ENCODE measurements at places on chromosomes 1 and 21.
A peak's percentile ranks its signal among the peaks of the same experiment; 100 is the strongest.

DNA sequence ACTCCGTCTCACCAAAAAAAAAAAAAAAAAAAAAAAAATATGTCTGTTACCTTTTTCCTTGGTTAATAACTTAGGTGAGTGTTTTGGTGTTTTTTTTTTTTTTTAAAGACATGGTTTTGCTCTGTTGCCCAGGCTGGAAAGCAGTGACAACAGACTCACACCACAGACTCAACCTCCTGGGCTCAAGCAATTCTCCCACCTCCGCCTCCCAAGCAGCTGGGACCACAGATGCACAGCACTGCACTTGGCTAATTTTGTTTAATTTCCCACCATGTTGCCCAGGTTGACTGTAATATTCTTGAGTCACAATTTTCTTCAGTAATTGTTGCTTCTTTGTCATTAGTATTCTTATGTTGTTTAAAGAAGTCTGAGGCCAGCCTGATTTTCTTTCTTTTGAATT, 149.2 kb upstream of the SYT6 start:
- no peak for DNase-seq

DNA sequence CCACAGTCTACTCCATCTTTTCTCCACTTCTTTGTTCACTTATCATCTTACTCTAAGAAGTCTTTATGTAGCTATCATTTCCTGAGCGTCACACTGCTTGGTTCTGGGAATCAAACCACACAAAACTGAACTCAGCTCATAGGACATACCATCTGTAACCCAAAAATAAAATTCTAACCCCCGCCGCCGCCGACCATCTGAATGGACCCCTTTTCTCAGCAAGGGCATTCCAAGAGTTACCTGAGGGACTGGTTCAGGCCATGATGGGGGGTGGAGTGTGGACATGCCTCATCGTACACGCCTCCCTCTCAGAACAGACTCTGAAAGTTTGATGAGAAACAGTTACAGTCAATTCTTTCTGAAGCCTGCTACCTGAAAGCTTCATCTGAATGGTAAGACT, 12.6 kb upstream of the CHI3L2 start:
- DNase-seq: no peak

- no peak for DNase-seq
Measured at GRCh38 chr1:107795441-107795840, 169.5 kb downstream of the VAV3 start.

GRCh38 chr1:51048670-51049069, 53.4 kb upstream of the C1orf185 start:
- DNase-seq: no peak

- DNase-seq: peak; percentile 38
Measured at GRCh38 chr1:160238408-160238807, 23.9 kb downstream of the DCAF8 start.

DNA sequence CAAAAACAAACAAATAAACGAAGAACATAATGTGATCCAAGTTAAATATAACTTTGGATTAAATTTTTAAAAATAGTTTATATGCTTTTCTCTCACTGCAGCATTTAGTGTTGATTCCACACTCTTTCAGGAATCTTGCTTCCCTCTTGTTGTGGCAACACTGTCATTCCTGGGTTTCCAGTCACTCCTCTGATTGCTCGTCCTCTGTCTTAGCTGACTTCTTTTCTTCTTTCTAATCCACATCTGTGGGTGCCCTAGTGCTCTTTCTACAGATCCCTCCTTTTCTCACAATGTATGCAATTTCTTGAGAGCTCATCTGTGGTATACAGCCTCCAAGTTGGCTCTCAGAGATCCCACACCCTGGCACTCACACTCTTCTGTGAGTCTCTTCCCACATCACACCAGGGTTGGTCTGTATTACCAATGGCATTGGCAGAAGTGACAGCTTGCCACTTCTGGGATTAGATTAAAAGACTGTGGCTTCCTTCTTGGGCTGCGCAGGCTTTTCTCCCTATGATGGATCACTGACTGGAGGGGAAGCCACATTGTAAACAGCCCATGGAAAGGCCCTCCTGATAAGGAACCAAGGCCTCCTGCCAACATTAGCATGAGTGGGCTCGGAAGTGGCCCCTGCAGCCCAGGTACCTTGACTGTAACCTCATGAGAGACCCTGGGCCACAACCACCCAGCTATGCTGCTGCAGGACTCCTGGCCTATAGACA, 11.5 kb upstream of the MYOC start:
- no peak for DNase-seq

DNA sequence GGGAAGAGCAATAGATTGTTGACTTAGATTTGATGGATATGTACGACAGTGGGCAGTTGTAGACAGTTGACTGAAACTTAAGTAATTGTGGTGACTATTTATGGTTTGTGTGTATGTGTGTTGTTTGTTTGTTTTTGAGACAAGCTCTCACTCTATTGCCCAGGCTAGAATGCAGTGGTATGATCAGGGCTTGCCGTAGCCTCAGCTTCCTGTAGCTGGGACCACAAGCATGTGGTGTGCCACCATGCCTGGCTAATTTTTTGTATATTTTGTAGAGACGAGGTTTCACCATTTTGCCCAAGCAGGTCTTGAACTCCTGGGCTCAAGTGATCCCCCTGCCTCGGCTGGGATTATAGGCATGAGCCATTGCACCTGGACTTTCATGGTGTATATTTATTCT, 9.8 kb downstream of the SDHC start:
- DNase-seq: no peak

- DNase-seq: no peak
Measured at GRCh38 chr1:234331507-234331906, 41.7 kb upstream of the COA6 start.

DNA sequence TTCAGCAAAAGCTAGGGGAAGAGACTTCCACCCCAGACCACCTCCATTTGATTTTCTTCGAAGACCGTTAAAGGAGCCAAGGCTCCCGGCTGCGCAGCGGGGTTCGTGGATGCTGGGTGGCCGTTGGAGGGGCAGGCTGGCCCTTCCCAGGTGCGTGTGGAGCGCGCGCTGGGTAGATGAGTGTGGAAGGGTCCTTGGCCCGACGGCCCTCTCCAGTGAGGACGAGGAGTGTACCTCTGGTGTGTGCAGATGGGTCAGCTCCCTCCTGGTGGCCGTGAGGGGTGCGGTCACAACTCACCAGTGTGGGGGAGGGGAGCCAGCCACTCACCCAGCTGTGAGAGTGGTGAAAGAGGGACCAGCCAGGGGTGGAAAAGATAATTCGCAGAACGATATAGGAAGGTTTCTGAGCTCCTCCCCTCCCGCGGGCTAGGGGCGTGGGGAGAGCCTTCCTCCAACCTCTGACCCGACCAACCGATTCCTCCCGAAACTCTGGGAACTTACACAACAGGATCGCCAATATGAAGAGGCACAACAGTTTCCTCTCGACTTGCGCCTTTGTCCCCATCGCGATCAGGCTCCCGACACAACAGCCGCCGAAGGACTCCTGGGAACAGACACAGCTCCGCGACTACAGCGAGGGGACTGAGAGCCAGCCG, at the start of gene F11R:
Gene F11R (minus strand): TSS at position 644 of the 656 bp plus-strand sequence. CDS start 79 bp downstream, at position 565.
- peak; percentile 95 for DNase-seq

DNA sequence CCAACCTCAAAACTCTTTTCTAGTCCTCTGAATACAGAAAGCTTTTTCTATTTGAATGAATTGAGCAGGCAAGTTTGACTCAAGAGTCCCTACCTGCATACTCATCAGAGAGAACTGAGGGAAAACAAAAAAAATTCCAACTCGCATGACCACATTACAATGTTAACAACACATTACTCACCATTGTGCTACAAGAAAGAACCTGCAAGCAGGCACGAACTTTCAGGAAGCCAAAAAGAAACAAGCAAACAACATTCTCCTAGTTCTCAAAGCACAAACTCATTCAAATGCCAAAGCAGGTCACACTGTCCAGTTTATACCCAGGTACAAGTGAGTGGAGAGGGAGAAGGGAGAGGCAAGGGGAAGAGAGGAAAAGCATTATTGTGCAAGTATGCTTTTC, 14.6 kb downstream of the OTUD7B start:
- no peak for DNase-seq

- DNase-seq: no peak
Measured at GRCh38 chr1:203996126-203996525, 76.8 kb upstream of the SOX13 start.

- DNase-seq: no peak
Measured at GRCh38 chr1:15531003-15531402, 4.4 kb downstream of the DNAJC16 start.

- DNase-seq: no peak
Measured at GRCh38 chr1:32178380-32179192, 889 bp upstream of the TXLNA start.

GRCh38 chr1:81799939-81800694, 617 bp upstream of the ADGRL2 start:
- no peak for DNase-seq

DNA sequence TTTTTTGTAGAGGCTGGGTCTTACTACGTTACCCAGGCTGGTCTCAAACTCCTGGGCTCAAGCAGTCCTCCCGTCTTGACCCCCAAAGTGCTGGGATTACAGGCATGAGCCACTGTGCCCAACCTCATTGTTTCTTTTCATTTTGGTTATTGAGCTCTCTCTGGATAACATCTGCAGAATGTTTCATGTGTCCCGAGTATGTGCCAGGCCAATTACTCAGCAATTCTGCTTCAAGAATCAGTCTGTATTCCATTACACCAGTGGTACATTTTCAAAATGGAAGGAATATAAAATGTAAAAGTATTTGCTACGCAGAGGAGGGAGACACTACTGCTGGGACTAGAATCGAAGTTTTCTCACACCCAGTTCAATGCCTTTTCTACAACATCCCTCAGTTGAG, 1.7 kb upstream of the ELOA start:
- peak; percentile 25 for DNase-seq

DNA sequence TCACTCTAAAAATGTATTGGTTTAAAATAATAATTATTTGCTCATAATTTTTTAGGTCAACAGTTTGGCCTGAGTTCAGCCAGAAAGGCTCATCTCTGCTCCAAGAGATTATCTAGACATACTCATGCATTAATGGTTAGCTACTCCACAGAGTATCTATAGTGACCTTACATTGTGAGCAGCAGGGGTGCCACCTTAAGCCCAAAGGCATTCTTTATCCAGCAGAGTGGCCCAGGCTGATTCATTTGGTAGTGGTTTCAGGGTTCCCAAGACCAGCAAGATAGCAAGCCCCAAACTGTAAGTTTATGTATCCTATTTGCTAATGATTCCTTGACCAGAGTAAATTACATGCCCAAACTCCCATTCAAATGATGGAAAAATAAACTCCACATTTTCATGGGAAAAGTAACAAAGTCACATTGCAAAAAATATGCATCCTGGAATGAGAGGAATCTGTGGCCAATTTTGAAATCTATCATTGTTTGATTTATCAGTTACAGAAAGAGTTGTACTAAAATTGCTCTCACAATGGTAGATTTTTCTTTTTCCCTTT, 182.6 kb upstream of the KCNK2 start:
- no peak for DNase-seq

- DNase-seq: peak; percentile 82
Measured at GRCh38 chr1:26015358-26015757, 6.2 kb upstream of the EXTL1 start.

DNA sequence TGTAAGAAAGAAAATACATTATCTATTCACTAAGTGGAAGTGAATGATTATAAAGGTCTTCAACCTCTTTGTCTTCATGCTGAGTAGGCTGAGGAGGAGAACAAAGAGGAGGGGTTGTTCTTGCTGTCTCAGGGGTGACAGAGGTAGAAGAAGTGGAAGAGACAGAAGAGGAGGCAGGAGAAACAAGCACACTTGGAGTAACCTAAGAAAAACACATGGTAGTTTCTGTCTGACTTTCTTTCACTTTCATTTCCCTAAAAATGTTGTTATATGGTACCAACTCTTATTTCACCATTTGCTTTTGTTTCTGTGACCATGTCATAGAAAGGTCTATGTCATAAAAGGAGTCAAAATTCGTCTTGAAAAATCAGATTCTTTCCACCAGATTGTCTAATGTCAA, 696.6 kb upstream of the BRINP3 start:
- peak; percentile 74 for DNase-seq

GRCh38 chr21:45318556-45319404, 31.1 kb upstream of the POFUT2 start:
- no peak for DNase-seq

DNA sequence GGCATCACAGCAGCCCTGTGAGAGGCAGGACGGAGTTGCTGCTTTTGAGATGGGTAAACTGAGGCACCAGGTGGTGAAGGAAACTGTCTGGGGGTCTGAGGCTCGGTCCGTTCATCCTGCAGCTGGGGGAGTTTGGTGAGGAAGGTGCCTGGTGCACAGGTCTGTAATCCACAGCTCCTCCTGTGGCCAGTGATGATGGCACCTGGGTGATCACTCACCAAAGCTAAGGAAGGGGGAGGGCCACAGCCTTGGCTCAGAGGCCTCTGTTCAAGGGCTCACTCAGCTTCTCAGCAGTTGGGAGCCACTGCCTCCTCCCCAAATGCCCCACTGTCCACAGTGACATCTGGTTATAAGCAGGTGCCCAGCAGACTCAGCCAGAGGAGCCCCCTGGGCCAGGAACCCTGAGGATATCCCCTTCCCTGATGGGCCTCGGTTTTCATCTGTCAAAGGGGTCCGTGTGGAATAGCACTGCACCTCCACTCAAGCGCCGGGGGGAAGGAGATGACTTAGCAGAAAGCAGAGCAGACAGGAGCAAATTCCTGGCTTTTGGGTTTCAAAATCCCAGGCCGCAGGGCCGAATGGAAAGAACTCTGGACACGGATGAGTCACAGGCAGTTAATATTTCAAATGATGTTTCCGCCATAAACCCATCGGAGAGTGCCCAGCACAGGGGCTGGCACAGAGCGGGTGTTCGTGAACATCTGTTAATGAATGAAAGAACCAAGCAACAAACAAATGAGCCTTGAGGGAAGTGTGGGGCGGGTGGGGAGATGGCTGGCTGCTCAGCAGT, 82.8 kb downstream of the DMRTB1 start:
- DNase-seq: no peak

DNA sequence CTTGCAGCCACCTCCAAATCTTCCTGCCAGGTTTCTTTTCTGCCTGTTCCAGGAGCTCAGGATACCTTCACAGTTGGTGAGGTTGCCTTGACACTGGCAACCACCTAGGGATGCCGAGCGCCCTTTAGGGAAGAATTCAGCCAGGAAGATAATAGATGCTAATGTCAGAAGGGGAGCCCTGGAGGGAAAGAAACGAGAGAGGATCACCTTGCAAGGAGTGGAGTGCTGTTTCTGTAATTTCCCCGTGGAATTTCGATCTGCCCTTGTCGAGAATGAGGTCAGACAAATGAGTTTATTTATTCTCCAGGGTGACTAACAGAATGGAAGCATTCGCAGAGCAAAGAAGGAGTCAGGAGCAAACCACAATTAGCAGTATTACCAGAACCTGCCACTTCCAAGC, 315.8 kb upstream of the KAZN start:
- no peak for DNase-seq

DNA sequence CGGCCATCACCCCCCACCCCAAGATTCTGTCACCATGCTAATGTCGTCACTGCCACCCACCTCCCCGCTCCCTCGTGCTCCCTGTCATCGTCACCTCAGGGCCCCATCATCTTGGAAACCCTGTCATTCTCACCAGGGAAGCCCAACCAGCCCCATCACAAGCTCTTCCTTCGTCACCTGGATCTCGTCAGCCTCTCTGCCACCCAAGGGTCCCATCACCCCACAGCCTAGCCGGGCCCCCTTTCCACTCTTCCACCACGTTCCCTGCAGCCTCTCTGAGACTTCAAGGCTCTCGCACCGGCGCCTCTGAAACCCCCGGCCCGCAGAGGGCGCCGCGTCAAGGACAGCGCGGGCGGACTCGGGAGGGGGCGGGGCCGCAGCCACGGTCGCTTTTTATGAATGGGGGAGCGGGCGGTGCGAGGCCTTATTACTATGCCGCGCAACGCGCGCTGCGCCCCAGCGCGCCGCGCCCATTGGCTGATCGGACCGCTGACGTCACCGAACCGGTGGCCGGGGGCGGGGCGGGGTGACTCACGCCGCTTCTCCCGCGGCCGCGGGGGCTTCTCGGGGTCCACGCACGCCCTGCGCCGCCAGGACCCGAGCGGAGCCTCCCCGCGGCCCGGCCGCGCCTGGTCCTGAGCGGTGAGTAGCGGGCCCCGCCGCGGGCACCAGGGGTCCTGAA, at the start of gene GPR3:
Gene GPR3 (plus strand): TSS at position 527 of the 682 bp plus-strand sequence. CDS start 1,177 bp downstream, outside the sequence.
- peak; percentile 96 for DNase-seq
